ENCODE measurements at places on chromosomes 1 and 21.

GRCh38 chr1:29249170-29249691 lies 12.9 kb downstream of the PTPRU start:
- no peak for DNase-seq

- DNase-seq, result no peak
Measured at GRCh38 chr21:33428669-33429068, 25.5 kb downstream of the IFNGR2 start.

DNA sequence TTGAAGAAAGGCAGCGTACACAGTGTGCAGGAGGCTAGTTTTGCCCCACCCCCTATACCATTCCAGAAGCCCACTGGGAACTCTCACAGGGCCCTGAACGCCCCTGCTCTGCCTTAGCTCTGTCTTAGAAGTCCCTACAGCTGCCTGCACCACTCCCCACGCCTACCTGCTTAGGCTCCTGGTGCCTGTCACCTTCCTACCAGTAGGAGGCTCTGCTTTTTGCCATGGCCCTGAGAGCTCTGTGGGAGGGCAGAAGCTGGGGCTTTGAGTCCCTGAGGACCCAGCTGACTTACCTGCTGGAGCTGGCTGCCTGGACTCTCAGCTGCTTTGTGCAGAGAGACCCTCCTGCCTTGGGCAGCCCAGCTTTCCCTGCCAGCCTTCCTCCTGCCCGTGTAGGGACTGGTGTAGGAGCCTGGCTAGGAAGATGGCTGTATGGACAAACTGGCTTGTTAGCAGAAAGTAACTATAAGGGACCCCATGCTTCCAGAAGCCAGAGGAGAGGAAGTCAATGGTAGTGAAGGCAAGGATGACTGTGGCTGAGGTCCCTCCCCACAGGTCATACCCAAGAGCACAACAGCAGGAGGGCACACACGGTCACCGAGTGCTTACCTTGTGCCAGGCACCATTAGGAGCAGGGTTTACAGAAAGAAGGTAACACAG lies 9.8 kb upstream of the CELSR2 start:
- no peak for DNase-seq

GRCh38 chr1:208149776-208150514 lies 94.2 kb downstream of the PLXNA2 start:
- DNase-seq, result peak; percentile 88

DNA sequence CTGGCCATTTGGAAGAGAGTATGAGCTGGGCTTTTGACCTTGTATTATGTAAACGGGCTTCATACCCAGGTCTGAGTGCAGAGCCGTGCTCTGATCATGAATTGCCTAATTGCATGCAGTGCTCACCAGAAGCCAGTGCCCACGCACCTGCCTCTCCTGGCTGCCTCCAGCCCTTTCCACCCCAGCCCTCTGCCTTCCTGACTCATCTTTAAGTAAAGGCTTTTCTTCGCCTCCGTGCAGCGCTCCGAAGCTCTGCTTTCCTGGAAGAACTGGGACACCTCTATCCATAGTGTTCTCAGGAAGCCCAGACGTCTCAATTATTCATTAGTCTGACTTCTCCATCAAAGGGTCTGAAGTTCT lies 413.7 kb downstream of the PTPRU start:
- DNase-seq, result no peak

- peak; percentile 31 for DNase-seq
Measured at GRCh38 chr1:223010582-223011504, 132.2 kb downstream of the TLR5 start.

DNA sequence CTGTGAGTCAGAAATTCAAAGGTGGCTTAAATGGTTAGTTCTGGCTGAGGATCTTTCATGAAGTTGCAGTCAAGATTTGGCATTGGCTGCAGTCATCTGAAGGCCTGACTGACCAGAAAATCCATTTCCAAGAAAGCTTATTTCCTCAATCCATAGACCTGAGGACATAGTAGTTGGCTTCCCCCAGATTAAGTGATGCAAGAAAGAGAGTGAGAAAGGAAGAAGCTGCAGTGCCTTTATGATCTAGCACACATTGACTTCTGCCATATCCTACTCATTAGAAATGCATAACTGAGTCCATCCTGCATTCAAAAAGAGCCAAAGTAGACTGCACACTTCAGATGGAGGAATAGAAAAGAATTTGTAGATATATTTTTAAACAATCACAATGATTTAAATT lies 222.6 kb downstream of the COL24A1 start:
- DNase-seq, result no peak
